GM19239 (cell line): ENCODE measurements at places on chromosomes 12 and 14.

DNA sequence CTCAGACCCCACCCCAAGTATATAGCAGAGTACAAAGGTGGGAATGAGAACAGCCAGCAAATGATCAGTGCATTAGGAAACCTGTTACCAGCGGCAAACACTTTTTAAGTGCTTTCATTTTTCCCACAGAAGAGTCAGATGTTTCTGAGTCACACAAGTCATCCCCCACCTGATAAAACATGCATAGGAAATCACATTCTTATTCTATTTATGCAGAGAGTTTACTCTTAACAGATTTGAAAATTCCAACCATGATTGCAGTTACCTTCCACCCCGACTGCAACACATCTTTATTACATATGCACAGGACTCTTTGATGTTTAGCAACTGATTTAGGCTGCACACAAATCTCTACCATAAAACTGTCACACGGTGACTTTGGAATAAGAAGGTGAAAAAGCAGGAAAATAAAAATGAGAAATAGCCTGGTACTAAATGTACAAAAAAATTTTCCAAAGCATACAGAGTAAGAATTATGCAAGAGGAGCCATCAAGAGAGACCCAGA, 236.4 kb downstream of the PAWR start:
- no peak for DNase-seq

DNA sequence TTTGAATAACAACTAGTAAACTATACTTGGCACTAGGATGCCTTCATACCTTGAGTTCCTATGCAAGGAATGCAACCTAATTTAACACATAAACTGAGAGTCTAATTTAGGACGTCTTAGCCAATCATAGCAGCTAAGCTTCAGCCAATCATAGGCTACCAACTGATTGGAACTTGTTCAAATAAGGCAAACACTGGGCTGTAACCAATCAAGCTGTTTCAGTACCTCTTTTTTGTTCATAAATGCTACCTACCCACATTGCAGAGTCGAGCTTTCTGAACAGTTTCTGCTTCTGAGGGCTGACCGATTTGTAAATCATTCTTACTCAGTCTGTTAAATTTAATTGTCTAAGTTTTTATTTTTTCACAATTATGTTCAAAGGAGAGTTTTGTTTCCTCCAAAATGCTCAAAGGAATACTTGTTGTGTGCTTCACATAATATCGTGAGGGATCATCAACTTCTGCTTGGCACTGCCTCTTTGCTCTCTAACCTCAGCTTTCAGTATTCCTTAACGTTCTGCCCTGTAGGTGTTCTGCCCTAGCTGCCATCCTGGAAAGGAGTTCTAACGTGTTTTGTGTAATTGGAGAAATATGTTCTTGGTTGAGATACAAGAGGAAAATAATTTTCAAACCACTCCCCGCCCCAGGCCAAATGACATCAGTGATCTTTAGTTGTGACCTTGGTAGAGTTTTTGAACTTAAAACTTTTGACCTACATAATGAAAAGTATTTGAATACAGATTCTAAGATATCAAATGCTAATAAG, 380.4 kb upstream of the MIS18BP1 start:
- no peak for DNase-seq

GRCh38 chr14:99872786-99873440, 79.7 kb downstream of the EML1 start:
- DNase-seq, result no peak

- no peak for DNase-seq
These were observed 8.4 kb upstream of the MLEC start for GRCh38 chr12:120678572-120678971.

- DNase-seq, result no peak
These were observed 33.4 kb upstream of the IGF1 start for GRCh38 chr12:102513739-102514138.

DNA sequence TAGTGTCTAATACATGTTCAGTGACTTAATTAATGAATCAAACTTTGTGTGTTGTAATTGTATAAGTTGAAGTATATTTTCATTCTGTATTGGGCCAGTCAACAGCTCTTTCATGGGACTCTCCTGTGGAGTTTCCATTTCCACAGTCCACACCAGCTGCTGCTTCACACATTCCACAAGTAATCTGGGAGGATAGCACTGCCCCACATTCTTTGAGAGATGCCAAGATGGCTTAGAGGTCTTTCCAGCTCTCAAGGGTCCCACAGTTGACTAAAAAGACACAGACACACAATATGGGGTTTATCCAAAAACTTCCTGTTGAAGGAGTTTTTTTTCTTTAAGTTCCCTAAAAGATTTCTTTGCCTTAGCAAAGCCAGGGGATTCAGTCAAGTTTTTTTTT, 408.3 kb downstream of the AACS start:
- no peak for DNase-seq

DNA sequence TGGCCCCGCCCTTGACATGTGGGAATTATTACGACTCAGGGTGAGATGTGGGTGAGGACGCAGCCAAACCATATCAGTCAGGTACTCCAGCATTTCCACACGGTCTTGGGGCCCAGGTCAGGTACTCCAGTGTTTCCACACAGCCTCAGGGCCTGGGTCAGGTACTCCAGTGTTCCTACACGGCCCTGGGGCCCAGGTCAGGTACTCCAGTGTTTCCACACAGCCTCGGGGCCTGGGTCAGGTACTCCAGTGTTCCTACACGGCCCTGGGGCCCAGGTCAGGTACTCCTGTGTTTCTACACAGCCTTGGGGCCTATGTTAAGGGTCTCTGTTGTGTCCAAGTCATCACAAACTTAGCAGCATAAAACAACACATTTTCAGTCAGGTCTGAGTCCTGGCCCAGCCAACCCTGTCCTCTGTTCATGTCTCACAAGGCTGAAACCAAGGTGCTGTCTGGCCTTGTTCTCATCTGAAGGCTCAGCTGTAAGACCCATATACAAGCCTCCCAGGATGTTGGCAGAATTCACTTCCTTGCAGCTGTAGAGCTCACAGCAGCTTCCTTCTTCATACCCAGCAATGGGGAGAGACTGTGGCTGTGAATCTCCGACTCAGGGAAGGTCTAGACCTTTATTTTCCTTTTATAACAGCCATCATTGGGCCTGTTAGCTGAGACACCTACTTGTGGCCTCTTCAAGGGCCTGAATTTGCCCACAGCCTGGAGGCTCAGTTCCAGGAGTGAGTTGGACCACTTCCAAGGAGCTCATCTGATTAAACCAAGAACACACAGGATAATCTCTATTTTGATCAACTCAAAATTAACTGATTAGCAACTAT, 107.6 kb upstream of the SFSWAP start:
- DNase-seq, result no peak

DNA sequence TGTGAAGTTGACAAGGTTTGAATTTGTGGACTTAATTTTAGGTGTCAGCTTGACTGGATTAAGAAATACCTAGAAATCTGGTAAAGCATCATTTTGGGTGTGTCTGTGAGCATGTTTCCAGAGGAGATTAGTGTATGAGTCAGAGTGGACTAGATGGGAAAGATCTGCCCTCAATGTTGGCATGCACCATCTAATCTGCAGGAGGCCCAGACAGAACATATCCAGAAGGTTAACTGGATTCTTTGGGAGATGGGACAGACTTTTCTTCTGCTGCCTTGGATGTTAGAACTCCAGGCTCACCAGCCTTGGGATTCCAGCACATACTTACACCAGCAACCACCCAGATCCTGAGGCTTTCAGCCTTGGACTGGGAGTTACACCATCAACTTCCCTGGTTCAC, 14.1 kb downstream of the SGPP1 start:
- no peak for DNase-seq

DNA sequence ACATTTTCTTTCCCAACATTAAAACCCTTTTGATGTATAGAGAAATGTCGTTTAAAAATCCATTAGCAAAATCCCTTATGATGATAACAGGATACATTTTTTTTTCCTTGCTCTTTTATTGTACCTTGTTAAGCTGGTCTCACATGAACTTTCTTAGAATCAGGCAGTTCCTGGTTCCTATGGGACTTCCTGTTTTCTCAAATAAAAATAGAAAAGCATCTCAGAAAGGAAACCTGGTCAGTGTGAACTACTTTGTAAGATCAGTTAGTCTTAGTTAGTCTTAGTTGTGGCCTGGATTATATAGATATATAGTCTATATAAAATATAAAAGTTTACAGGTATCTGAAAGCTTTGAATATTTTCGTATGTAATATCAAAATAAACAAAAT, 40.3 kb downstream of the LEMD3 start:
- no peak for DNase-seq

GRCh38 chr14:63229330-63230059, 25.3 kb downstream of the RHOJ start:
- no peak for DNase-seq

DNA sequence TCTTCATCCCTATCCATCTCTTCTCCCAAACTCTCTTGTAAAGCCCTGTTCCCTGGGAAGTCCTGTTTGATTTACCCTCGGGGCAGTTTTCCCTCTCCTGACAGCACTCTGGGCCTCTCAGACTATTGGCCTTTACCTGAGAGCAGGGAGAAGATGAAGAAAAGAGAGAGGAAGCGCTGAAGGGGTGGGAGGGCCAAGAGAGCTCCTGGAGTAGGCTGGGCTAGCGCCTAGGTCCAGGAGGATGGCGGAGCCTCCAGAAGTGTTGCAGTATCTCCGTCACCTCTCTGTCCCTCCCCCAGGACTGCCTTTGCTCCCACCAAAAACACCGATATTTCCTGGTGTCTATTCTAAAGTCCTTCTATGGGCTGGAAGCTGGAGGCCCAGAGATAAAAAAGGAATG, 5.7 kb upstream of the IGFBP6 start:
- no peak for DNase-seq
